ENCODE measurements at places on chromosomes 5 and 9. TPM values are rescaled to one million over a fixed set of nuclear protein-coding genes. Genes with fewer than 3 reads are reported as not detected.

SPINK6 gene
- total RNA-seq = not detected

MARCOL gene
- not detected for total RNA-seq

PHF24 gene
- total RNA-seq = 0.11 TPM

ALDOB gene
- total RNA-seq = not detected

NTNG2 gene
- 2.2 TPM for total RNA-seq

DOCK8 gene
- total RNA-seq = 163 TPM

C5orf58 gene
- total RNA-seq = not detected

CDKN2B-AS1 gene
- total RNA-seq = 0.41 TPM

IFNA21 gene
- total RNA-seq = not detected

TMEM252 gene
- total RNA-seq = not detected

REEP2 gene
- total RNA-seq = 3.1 TPM

ZNF189 gene
- 8.3 TPM for total RNA-seq

PCDHA13 gene
- total RNA-seq = not detected

KIF20A gene
- 51.4 TPM for total RNA-seq

TTC33 gene
- total RNA-seq = 21.4 TPM

FRMPD1 gene
- total RNA-seq = not detected

Data from activated CD8-positive, alpha-beta T cell treated with anti-CD3 and anti-CD28 coated beads for 36 hours (primary cell).